ENCODE measurements at places on chromosomes 1 and 21.

DNA sequence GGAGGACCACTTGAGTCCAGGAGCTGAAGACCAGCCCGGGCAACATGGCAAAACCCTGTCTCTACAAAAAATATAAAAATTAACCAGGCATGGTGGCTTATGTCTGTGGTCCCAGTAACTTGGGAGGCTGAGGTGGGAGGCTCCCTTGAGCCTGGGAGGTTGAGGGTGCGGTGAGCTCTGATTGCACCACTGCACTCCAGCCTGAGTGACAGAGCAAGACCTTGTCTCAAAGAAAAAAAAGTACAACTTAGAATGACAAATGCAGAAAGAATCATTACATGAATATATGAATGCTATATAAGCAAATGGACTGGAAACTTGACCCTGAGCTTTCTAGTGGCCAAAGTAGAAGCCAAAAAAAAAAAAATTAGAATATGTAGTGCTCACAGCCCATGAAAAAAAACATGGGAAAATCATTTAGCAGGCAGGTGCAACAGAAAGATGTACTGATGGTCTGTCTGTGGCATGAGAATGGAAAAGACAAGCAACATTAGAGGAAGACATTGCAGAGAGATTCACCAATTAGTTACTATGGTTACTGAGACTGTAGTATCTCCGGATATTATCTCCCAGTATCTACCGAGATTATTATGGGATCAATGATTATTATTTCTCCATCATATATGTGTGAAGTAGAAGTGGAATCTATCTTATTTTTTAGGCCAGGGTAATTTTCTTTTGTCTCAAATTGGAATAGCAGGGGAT, 19.2 kb downstream of the ELAPOR1 start:
- DNase-seq = no peak

GRCh38 chr1:157399343-157399983, 152.9 kb downstream of the FCRL5 start:
- DNase-seq = no peak

DNA sequence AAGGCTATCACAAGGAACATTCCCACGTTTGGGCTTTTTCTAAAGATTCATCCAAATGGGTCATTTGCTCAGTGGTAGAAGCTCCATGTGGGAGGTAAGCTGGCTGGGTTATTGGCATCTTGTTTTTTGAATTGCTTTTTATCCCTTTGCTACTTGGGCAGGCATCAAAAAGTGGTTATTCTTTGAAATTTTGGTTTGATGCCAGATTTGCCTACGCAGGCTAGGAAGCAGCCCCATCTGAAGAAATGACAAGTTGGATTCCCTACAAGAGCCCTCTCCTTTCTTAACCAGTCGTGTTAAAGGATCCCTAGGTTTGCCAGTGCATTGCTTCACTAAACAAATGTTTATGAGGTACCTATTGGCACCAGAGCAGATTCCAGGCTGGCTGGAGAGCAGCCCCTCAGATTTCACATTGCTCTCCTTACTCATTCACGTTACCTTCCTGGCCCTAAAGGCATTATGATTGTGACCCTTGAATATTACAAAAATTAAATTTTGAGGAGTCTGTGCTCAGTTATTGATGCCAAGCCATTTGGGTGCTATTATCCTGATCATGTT, 38.8 kb downstream of the ARID1A start:
- no peak for DNase-seq

- DNase-seq = peak; percentile 23
Measured at GRCh38 chr1:55021942-55022546, 17.3 kb upstream of the PCSK9 start.

DNA sequence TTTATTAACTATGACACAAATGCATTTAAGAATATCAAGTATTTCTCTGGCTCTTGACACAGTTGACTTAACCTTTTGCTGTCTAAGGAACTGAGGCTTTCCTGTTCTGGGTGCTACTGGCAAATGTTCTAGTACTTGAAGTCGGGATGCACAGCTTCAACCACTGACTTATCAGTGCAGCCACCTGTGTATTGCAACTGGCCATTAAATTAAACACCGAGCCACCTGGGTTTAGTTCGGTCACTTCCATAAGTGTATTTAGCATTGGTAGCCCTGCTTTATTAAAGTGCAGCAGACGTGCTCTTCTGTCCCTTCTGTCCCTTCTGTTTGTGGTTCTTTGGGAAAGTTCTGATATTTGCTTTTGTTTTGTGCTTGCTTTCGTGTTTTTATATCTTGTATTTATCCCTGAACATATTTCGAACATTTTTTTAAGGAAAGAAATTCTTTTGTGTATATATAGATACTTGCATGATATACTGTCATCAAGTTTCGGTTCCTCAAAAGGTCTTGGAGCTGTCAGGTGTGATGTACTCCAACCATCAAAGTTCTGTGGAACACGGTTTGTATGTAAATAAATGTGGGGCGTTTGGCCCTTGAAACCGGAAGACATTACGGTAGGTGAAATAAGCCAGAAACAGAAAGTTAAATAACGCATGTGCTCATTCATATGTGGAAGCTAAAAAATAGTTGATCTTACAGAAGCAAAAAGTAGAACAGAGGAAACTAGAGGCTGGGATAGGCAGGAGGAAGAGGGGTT, 297.9 kb upstream of the GREM2 start:
- DNase-seq = no peak

DNA sequence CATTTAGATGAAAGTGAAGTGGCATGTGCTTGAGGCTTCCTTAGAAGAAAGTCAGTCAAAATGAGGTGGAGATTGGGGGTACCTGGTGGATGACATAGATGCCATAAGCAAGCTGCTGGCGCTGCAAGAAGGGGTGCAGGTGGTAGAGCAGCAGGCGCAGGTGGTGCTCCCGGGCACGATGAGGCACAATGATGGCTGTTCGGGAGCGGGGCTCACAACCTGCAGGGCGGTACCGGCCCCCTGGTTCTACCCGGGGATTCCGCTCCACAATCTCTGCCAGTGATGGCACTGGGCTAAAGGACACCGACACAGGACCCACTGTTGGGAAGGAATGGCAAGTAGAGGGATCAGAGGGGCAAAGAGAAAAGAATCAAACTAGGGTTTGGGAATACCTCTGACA, 2.4 kb downstream of the B4GALT3 start:
- DNase-seq = no peak

DNA sequence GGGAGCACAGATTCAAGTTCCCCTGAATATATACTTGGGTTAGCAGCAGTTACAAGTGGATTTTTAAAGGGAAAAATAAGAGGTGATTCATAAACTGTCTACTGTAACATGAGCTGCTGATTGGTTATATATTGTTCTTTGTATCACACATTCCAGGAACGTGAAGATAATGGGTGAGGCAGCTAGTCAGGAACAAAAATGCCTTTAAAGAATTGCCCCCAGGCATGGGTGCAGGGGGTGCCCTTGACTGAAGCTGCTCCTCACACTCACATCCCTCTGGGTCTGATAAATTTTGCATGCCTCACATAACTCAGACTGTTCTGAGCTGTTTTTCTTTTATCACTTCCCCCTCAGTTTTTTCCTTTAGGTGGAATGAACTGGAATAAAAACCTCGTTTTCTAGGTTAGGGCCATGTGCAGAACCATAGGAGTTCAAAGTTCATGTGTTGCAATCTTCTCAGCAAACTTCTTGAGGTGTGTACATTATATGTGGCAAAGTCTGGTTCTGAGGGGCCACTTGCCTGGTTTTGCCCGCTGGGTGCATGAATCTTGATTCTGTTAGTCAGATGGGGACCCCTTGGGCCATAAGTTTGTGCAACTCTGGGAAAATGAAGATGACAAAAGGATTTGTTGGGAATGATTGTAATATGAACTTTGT, 21.1 kb downstream of the TBX19 start:
- no peak for DNase-seq

GRCh38 chr1:199716729-199717128, 310.8 kb upstream of the NR5A2 start:
- DNase-seq = no peak

GRCh38 chr1:235069176-235069575, 59.5 kb downstream of the TOMM20 start:
- no peak for DNase-seq

DNA sequence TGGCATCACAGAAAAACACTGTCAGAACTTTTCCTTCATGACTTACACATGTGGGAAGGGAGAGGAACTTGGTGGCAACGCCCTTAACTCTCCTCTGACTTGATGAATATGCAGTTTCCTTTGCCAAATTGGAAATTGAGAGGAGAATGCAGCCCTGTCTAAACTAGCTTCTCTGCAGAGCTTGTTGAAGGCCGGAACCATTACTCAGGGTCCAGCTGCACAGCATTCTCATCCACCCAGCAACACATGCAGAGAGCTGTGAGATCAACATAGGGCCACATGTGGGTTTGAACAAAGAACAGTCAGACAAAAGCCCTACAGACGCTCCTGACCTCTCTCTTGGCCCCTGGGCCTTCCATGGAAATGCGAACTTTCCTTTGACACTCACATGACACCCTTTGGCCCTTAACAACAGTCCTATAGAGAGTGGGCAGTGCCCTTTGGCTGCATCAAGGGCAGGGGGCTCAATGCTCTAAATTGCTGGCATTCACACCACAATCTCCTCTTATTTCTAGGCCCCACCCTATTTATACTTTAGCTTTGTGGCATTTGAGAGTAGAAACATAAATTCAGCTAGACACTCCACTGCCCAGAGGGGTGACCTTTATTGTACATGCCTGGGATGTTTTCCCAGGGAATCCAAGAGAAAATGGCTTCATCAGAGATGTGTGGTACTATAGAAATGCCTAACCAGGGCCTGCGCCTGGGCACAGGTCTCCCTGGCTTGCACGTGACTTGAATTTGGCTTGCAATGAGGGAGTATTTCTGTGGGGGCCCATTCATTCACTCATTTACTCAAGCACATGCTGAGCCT, 64.4 kb downstream of the CDC7 start:
- DNase-seq = no peak

- no peak for DNase-seq
Measured at GRCh38 chr1:40755067-40755466, 28.5 kb upstream of the KCNQ4 start.

- no peak for DNase-seq
Measured at GRCh38 chr1:208668991-208669390, 424.8 kb upstream of the PLXNA2 start.

GRCh38 chr1:93598861-93599439, 82.7 kb downstream of the BCAR3 start:
- no peak for DNase-seq

DNA sequence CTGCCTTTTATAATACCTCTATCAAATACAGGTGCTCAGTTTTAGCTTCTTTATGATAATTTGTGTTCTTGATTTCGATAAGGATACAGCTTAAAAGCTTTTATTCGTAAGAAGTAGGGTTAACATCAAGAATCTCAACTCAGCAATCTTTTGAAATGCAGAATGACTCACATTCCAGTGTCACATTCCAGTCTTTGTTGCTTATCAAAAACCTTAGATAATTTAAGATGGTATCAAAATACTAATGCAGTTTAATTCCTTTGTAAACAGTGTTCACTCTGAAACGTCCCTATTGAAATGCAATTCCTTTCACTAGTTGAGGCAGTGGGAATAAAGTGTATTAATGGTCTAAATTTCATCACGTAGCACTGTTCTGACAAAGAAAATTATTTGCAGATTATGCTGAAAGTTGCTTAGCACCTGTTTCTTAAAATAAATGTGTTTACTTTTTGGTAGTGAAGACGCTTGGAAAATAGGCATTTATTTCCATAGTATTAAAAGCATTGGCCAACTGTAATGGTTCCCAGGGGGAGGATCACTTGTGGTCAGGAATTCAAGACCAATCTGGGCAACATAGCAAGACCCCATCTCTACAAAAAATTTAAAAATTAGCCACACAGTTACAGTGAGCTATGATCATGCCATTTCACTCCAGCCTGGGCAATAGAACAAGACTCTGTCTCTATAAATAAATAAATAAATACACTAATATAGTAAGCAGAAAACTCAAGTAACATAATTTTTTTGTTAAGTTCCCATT, 10.1 kb upstream of the CNN3 start:
- DNase-seq = no peak

DNA sequence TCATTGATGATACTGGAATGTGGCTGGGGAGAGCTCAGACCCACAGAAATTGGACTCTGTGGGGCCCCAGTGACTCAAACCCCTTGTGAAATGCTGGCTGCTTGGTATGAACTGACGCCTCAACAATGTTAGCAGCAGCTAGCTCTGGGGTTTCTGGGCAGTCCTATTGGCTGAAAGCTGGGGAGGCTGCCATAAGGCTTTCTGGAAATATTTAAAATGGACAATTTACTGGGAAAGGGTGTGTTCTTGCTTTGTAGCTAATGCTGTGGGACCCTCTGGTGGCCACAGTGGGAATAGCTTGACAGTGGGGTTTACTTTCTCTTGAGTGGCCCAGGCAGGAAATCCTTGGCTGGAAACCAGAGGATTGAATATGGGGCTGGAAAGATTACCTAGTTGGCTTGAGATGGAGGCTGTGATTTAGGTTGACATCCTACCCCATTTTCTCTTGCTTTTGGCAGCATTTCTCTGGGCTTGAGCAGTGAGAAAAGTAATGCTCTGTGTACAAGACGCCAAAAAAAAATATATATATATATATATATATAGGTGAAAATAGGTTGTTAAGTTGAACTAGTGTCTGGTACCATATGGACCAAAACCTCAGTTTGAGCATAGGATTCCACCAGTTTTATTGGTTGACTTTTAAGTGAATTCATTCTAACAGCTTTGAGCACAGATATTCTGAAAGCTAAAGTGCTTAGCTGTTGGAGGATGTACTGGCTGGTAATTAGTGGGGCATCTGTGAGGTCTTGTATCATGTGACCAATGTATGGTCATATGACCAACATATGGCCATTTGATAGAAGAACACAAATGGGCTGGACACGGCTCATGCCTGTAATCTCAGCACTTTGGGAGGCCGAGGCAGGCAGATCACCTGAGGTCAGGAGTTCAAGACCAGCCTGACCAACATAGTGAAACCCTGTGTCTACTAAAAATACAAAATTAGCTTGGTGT, 8.2 kb upstream of the S100A10 start:
- peak; percentile 57 for DNase-seq

- DNase-seq = no peak
Measured at GRCh38 chr1:34176830-34177603, at the start of gene C1orf94. C1orf94 (plus strand) TSS chr1:34176907; CDS start chr1:34177790, 883 bp downstream.

GRCh38 chr1:205567716-205568115, 63.2 kb downstream of the CDK18 start:
- no peak for DNase-seq

DNA sequence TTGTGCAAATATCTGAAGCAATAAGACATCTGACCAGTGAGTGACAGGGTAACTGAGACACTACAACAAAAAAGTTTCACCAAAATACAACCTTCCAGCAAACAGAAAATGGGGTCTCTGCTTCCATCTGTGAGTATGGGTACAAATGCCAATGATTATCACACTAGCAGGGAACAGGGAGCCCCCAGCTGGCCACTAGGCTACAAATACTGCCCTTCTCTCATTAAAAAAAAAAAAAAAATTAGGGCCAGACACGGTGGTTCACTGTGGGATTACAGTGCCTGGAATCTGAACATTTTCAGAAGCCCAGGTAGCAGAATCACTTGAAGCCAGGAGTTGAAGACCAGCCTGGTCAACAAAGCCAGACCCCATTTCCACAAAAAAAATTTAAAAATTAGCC, 48.4 kb upstream of the EDARADD start:
- DNase-seq = no peak

Measured in stimulated activated CD4-positive, alpha-beta T cell treated with anti-CD3 and anti-CD28 coated beads, Interleukin-15, amount 100 ng/mL, for 1 hour (primary cell).